Large intestine (tissue), 12 donors: ENCODE measurements at places on chromosomes 7 and 10.

DNA sequence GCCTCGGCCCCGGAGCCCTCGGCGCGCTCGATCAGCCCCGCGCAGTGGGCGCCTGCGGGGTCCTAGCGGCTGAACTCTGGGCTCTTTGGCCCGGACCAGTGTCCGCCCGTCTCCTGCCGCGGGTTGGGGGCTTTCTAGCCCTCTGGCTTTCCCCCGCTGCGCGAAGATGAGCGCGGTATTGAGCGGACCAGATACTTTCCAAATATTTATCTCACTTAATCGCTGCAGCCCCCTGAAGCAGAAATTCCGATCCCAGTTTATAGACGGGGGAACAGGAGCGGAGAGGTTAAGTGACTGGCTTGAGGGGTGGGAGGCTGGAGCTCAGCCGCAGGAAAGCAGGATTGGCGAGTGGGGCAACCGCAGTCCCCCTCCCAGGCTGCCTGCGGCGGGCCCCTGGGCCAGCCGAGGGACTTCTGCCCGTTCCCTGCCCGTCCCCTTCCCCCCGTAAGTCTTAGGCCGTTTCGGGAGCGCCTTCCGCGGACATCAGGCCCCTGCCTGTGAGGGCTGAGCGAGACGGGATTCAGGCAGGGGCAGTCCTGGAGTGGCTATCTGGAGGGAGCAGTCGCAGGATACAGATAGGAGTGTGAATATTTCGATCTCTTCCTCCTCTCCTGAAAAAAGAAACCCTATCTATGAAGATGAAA is 565 bp downstream of the STRIP2 start:
- no peak for DNase-seq

DNA sequence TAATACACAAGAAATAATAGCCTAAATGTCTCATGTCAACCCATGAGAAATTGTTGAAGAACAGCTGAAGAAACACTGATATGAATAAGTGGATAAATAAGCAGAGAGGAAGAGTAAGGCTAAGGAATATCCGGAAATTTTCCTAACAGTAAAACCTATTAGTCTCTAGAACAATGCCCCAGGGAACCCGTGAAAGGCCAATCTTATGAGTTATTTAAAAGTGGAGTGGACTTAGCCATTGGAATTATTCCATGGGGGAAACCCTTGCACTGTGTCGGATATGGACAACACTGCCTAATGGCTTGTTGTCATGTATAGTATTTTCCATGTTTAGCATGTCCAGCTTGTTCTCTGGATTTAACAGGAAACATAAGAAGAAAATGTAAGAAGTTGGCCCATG is 217.2 kb upstream of the PLXNA4 start:
- DNase-seq: no peak

DNA sequence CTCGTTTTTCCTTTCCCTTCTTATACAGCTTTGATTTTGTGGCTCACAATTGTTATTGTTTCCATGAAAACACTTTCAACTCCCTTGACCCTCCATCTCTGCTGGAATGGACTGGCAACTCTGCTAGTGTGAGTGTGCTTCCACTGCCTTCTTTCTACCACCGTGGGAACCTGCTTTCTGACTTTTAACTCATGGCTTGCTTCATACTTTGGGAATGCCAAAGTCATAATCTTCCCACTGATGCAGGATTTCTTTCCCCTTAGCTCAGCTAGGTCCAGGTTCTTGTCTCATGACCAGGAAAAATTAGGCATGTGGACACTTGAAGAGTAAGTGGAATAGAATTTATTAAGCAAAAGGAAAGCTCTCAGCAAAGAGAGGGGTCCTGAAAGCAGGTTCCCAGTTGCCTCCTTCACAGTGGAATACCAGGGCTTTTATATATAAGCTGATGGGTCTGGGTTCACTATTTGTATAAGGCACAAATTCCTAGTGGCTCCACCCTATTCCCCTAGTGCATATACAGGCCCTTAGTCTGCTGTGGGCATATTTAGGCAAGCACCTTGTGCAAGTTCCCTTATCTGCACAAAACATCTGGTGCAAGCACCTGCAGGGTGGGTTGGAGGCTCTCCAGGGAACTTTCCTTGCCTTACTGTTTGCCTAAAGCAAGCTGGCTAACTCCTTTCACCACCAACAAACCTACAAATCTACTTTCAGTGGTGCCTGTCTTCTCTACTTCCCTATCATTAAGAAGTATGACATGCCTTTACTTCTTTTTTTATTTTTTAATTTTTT is 119.5 kb downstream of the CFAP58 start:
- DNase-seq: no peak

- no peak for DNase-seq
Observed at GRCh38 chr7:147161405-147161804, 1044.8 kb downstream of the CNTNAP2 start.

DNA sequence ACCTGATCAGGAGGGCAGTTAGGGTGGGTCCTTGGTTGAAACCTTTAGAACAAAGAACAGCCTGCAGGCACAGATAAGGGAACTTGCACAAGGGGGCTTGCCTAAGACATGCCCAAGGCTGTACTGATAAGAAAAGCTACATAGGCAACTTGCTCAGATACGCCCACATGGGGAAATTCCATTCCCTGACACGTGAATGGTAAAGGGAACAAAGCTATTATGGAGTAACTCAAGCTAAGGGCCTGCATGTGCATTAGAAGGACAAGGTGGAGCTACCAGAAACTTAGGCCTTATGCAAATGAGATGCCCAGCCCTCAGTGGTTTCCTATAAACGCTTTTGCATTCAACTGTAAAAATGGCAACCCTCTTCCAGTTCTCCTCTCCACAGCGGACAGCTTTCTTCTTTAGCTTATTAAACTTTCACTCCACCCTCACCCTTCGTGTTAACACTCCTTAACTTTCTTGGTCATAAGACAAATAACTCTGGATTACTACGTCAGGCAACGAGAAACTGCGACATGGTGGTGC is 1192.1 kb upstream of the CELF2 start:
- peak; percentile 94 for DNase-seq

DNA sequence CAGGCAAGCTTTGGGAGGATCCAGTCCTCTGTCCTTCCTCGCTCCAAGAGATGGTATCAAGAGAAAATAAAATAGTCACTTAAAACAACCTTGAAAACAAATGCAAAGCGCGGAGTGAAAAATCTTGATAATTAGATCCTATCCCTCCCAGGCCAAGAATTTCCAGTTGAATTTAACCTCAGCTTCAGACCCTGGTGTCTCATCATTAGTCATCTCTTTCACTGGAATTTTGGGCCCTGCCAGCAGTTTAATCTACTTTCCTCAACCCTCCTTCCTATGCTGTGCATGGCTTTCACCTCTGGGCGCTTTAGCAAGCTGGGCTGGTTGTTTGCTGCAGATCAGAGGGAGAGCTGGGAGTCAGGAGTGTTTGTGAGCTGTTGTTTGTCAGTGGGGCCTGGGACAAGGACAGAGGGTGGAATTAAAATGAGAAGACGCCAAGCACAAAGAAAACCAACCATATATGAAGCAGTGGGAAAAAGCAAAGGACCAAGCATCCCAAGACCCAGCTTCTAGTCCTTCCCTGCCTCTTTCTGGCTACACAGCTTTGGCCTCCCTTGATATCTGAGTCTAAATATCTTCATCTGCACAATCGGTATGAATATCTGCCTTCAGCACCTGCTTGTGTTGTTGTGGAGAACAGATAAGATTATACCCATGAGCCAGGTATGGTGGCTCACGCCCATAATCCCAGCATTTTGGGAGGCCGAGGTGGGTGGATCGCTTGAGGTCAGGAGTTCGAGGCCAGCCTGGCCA is 13.5 kb downstream of the MYOF start:
- no peak for DNase-seq

GRCh38 chr7:41878309-41879295 is 175.7 kb upstream of the INHBA start:
- no peak for DNase-seq

- no peak for DNase-seq
Observed at GRCh38 chr7:7670490-7670889, 29.9 kb downstream of the UMAD1 start.

- DNase-seq: no peak
Observed at GRCh38 chr7:37825038-37825437, 23.4 kb upstream of the NME8 start.

- no peak for DNase-seq
Observed at GRCh38 chr7:106305732-106306131, 20.9 kb upstream of the NAMPT start.

GRCh38 chr7:86949779-86950260 is 109.6 kb downstream of the ELAPOR2 start:
- no peak for DNase-seq

GRCh38 chr7:112965506-112965905 is 121.1 kb downstream of the GPR85 start:
- DNase-seq: no peak

DNA sequence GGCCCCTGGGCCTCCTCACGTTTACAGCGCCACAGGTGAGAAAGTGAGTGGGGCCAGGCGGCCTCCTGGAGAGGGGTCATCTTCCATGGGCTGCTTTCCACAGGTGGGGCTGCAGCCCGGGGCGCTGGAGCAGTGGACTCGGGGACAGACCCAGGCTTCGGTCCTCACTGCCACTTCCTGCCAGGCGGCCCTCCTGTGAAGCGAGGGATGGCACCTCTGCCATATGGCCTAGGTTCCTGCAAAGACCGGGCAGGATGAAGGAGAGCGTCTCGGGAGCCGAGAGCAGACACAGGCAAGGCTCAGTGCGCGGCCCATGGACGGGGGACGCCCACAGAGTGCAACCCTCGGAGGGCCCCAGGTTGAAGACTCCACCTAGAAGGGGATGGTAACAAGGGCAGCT is 106.8 kb downstream of the MAD1L1 start:
- no peak for DNase-seq

DNA sequence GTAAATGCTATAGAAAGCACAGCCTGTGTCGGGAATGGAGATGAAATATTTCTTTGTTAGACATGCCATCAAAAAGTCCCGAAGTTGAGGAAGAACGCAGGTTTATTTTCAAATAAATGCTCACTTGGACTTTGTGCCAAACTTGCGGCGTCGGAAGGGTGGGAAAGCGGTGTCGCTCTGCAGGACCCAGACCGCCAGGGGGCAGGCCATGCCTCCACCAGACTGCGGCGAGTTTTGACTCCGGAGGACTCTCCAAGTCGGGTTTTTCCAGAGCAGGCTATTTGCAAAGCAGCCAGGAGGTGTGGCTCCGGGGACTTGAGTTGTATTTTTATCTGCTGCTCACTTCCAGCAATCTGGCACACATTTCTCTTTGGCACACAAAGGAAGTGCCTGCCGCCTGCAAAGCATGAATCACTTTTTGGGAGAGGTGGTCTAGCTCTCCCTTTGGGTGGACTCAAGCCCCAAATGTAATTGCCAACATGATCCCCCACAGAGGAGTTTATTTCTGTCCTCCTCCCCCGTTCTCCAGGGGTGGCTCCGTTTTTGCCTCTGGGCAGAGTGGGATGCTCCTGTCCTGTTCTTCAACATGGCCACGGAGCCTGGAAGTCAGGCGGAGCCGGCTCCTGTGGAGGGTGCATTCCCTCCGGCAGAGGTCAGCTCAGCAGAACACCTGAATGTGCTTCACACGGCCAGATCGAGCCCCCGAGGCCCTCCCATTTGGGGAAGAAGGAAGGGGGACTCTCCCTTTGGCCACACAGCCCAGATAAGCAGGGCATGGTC is 82.3 kb upstream of the GPR26 start:
- peak; percentile 73 for DNase-seq

DNA sequence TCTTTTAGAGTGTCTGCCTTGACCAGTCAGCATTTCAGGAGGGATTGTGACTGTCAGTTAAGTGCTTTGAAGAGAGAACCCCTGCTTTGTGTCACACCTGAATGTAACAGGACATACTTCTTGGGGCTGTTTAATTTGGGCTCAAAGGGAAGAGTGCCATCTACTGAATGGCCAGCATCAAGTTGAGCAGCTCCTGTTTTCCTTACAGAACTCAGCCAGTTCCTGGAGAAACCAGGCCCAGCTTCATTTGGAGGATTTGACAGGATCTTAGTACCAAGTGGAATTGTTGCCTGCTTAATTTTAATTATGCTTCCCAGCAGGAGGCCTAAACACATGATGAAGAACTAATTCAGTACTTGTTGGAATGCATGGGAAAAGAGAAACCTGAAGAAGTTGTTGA is 8.3 kb downstream of the ADD3 start:
- no peak for DNase-seq

- no peak for DNase-seq
Observed at GRCh38 chr10:87724789-87725188, 65.1 kb downstream of the PAPSS2 start.

- DNase-seq: no peak
Observed at GRCh38 chr7:112510001-112510742, 29.4 kb downstream of the LSMEM1 start.

- no peak for DNase-seq
Observed at GRCh38 chr7:111146136-111146535, 55.2 kb downstream of the LRRN3 start.

DNA sequence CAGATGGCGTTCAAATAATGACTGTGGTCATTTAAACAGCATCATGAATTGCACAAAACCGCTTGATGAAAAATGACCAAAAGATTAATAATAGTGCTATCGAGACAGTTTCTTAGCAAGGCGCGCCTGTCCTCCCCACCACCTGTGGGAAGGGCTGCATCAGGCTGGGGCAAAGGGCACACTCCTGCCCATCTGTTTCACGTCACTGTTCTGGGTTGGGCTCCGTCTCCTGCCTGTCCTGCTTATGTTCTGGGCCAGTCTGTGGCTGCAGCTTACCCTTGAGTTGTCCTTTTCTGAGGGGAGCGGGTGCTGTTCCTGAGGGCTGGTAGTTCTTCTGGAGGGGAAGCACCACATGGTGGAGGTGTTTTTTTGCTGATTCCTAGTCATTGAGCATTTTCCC is 13.3 kb downstream of the RBM17 start:
- peak; percentile 28 for DNase-seq

- no peak for DNase-seq
Observed at GRCh38 chr7:44062903-44063295, 2.5 kb downstream of the PGAM2 start.

GRCh38 chr10:11329062-11329673 is 282.3 kb downstream of the USP6NL start:
- DNase-seq: no peak

DNA sequence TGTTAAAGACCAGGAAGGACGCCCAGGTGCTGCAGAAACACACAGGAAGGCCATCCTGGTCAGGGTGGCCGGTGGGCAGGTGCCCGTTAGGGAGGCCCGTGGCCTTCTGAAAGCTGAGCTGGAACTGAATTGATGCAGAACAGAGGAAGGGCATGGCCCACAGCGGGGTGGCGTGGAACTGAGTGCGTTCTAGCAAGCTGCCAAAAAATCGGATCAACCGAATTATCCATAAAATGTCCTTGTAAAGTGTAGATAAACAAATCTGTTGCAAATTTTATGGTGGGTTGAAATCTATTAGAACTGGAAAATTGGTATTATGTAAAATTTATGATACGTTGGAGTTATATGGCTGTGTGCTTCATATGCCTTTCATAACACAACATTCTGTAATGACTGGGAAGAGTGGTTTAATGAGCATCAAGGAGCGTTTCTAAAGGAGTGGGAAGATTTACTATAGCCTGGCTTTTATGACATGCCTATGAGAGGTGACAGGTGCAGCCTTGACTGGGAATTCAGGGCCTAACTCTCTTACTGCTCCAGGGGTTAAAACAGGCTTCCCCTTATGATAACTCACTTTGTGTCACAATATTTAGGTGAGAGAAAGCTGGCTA is 108.1 kb downstream of the GPR26 start:
- no peak for DNase-seq
